GDM1 (cell line): ENCODE measurements at places on chromosomes 6 and 20.

DNA sequence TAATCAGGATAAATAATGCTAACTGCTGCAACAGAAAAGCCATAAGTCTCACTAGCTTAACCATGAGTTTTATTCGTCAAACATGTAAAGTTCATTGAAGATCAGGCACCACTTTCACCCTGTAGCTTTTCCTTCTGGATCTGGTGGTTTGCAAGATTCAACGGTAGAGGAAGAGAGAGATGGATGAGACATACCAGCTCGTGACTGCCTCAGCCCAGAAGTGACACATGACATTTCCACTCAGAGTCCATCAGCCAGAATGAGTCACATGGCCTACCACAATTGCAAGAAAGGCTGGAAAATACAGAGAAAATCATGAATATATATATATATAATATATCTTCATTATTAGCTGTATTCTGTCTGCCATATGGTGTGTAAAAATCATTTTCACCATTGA lies 29.0 kb downstream of the SPTLC3 start:
- DNase-seq: no peak

DNA sequence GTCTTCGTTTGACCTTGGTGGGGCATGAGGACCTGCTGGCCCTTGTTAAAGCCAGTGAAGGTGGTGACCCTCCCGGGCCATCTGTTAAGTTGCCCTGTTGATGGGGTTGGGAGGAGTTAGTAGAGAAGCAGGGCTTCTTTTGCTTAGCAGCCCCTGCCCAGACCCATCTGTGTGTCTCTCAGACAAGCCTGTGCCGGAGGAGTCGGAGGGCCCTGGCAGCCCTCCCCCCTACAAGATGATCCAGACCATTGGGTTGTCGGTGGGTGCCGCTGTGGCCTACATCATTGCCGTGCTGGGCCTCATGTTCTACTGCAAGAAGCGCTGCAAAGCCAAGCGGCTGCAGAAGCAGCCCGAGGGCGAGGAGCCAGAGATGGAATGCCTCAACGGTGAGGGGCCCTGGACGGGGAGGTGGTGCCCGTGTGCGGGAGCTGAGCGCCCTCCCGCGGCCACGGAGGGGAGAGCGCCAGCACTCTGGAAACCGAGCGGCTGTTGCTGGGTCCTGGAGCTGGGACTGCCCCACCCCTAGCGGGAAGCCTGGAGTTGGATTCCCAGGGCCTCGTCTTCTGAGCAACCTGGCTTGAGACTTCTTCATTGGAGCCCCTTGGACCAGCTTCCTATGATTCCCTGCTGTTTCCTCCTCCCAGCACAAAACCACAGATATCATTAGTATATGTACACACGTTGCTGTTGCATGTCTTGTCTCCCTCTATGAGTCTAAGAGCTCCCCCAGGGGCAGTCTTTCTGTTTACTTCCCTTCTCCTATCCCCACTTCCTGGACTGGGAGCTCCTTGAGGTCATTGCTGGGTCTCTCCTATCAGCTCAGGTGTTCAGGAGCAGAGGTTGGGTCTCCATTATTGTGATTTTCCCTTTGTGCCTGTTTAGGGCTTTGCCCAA lies 27.6 kb upstream of the SRF start:
- peak; percentile 15 for DNase-seq

DNA sequence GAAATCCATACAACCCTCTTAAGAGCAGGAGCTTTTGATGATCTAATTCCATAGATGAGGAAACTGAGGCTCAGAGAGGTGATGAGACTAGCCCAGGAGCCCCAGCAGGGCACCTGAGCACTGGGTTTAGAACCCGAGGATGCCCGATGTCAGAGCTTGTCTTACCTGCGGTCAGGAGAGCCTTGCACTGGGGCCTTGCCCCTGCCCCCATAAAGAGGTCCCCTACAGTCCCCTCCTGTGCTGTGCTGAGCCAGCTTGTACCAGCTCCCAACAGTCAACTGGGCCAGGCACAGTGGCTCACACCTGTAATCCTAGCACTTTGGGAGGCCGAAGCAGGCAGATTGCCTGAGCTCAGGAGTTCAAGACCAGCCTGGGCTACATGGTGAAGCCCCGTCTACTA lies 58.6 kb downstream of the RIPOR3 start:
- no peak for DNase-seq

DNA sequence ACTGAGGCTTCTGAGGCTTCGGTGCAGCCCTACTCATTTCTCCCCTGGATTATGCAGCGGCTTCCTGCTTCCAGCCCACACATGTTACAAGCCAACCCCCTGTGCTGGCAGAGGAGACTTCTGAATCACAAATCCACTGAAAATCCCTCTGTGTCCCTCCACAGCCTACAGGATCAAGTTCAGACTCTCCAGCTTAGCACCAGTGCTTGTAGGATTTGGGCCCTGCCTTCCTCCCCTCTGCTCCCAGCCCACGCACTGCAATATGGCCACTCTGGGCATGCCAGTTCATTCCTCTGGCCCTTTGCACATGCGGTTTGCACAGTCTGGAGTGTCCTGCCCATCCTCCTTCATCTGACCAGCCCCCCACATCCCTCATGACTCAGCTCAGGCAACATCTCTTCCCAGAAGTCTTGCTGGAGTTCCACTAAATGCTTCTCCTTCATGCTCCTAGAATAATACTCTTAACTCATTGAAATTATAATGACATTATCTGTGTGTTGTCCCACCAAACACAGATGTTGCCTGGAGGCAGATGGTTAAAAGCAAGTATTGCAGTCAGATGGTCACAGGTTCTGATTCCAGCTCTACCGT lies 15.9 kb upstream of the MDGA1 start:
- DNase-seq: no peak

DNA sequence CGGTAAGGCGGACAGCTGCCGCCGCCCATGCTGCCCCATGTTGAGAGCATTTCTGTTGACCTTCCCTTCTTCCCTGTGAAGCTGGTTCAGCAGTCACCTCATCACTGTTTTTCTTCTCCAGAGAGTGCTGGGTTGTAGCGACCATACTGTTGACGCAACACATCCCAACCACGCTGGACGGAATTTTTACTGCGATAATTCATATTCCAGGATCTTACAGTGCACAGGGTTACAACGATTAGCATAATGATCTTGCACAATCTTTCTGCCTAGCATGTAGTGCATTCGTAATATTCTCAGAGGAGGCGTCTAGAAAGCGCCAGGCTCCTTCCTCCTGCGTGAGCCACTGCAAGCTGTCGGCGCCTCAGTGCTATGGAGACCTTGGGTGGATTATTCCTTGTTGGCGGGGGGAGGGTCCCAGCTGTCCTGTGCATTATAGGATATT lies 137.0 kb downstream of the MTHFD1L start:
- no peak for DNase-seq
